Fibroblast of skin of abdomen (primary cell): ENCODE measurements at places on chromosomes 16 and 17.

DNA sequence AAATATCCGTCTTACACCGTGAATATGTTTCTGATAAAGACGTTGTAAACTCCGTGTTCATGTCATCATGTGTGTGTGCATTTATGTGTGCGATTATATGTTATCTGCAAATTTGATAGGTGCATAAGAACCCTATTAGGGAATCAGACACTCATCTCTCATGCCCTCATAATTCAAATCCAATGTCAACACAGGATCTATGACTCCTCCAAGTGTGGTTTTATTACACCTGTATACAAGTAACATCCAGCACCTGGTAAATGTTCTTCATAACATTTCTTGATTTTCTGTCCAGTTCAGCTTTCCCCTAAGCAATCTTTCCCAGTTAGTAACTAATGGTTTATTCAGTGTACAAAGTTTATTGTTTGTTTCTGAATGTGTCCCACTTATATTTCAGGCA is 681.9 kb downstream of the CDH11 start:
- no peak for DNase-seq

DNA sequence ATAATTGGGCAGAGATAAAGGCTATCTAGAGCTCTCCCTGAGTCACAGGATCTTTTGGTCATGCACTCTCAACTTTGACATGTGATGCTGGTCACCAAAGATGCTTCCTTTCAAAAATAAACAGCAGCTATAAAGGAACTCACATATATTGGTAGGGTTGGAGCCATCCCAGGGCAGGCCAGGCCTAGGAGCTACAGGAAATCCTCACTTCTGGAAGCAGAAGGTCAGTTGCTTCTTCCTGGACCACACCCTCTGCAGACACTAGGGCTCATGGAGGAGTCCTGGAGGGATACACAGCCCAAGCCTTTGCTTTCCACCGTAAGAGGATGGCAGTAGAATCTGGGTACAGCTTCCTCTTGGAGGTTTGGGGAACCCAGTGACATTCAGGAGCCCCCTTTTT is 24.6 kb downstream of the SOST start:
- no peak for DNase-seq

GRCh38 chr16:27455700-27456099 is 53.7 kb downstream of the IL21R start:
- DNase-seq: no peak

- DNase-seq: peak; percentile 93
Observed at GRCh38 chr17:44533533-44534246, 23.6 kb upstream of the FZD2 start.

GRCh38 chr17:50902372-50903353 is 36.5 kb upstream of the TOB1 start:
- no peak for DNase-seq

DNA sequence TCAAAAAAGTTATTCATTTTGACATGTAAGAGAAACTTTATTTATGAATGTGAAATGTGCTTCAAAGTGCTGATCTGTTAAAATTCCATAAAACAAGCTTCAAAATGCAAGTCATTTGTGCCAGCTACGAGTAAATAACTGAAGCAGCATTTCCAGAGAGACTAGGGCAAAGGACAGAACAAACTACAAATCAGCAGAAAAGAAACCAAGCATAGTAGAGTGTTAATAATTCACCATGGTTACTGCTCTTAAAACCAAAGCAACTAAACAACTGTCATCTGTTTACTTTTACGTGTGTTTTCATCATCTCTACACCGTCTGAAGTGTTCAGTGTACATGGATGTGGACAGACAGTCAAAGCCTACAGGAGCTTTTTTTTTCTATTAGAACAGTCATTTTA is 1.6 kb upstream of the ASPA start:
- DNase-seq: no peak

DNA sequence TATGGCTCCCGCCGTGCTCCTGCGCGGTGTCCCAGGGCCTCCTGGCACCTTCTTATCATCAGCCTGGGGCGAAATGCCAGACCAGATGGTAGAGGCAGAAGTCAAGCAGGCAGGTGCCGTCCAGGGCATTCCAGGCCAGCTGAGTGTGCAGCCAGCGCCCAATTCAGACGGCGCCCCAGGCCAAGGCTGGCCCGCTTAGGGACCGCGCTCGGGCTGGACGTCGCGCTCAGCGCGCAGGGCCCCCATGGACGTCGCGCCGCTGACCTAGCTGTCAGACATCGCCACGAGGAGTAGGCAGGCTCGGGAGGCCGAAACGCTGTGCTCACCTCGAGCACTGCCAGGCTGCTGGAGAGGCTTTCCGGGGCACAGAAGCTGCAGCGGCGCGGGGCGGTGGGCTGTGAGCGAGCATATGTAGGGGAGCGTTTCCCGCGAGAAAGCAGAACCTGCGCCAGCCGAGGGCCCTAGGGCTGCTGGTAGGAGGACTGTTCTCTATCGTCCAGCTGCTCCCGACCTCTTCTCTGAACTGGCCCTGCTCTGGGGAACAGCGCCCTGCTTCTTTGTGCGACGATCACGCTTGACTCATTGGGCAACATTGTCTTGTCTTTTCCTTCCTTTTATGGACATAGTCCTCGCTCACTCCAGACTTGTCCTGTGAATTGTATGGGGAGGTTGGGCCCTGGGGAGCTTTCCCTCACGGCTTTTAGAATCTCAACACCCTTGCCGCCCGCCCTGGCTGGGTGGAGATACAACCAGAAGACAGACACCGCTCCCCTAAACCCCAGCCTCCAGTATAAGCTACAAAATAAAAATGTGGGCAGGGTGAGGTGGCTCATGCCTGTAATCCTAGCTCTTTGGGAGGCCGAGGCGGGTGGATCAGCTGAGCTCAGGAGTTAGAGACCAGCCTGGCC is 8.4 kb upstream of the CA4 start:
- peak; percentile 61 for DNase-seq

- DNase-seq: no peak
Observed at GRCh38 chr16:88630941-88631340, 7.4 kb upstream of the IL17C start.

DNA sequence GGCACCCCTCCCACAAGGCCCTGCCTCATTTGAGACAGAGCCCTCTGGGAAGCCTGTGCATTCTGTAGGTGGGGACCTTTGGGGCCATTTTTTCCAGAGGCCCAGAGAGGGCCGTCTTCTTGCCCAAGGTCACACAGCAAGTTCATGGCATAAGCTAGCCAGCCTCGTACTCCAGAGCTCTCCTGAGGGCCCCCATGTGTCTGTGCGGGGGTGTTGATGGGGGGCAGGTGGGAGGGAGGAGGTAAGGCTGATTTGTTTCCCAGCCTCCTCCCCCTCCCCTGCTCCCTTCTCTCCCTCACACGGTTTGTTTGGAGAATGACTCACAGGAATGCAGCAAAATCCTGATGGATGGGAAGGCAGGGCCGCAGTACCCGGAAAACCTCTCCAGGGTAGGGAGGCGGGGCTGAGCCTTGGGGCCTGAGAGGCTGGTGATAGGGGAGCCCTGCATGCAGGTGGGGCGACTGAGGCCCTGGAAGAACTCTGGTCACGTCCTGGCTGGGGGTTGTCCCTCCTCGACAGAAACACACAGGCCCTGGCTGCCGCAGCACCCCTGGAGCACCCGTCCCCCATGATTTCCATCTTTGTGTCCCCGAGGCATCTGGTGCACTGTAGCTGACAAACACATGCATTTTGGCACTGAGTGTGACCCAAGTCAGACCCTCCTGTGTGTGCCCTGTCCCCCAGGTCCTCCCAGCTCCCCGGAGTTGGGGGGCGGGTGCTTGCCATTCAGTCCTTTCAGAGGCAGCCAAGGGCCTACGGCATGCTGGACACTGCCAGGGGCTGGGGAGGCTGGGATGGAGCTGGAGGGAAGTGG is 29.7 kb downstream of the RAI1 start:
- DNase-seq: peak; percentile 89

GRCh38 chr17:73824321-73824720 is 180.1 kb upstream of the SDK2 start:
- DNase-seq: no peak

DNA sequence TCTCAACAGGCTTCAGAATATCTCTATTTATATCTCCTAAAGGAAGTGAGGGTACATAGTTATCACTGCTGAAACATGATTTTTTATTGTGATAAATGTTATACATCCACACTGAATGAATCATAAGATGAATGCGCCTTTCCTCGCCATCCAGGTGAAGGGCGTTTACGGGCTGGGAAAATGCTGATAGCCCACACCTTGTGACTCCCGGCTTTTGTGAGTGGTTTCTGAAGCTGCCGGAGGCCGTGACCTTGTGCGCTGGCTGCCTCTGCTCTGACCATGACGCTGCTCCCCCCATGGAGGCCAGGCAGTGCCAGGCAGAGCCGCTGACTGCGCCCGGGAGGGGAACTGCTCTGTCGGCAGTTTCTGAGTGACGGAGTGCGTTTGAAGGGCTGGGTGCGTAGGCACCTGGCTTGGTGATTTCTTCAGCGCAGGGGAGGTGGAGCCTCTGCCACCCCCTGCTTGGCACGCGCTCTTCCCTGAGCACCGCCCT is 97.2 kb downstream of the RAP1GAP2 start:
- DNase-seq: no peak
